ENCODE measurements at places on chromosomes 12 and 14.

DNA sequence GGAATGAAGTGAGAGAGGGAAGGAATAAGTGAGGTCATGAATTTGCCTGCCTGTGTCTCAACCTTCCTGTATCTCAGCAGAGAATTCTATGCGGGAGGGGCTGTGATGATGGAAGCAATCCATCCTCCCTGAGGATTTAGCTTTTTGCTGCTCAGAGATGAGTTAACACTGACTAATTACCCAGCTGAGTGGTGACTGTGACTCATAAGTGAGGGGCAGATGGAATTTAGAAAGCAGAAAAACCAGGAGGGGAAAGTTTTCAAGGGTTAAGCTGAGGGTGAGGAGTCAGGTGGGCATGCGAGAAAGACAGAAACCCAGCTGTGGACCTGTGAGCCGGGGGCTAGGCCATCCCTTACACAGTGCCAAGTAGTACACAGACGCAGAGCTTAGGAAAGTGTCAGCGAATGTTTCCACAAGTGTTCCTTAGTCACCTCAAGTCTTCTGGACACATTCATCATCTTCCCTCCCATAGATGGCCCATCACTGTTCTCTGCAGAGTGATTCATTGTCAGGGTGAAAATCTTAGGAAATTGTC lies 277.9 kb downstream of the IPO8 start:
- DNase-seq: no peak

DNA sequence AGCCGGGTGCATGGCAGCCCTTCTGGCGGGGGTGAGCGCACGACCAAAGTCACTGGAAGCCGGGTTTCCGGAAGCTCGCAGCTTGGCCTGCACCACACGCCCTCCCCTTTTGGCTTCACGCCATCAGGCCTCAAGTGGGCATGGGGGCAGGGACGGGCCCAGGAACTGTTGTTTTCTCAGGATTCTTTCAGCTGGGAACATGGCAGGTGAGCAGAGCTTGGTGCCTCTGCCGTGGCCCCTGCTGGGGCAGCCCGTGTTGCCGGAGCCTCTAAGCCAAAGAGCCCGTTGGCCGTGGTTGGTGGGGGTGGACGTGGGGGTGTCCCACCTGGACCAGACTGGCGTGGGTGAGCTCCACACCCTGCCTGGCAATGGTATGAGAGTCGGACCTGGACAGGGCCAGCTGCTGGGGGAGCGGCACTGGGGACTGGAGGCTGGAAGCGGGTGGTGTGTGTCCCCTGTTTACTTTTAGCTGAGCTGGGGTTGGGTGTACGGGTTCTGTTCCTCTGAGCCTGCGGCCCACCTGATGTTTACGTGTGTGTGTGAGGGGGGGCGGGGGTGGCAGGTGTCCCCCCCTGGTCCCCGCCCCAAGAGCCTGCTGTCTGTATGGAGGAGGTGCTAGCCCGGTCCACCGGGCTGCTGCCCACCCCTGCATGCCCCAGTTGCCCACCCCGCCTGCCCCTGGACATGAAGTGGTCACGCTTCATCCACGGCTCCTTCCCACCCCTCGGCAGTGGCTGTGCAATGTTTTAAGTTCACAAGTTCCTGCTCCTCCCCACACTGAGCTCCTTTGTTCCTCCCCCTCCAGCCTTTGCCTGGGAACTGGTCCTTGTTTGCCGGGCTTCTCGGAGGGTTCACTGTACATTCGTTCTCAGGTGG lies 28.7 kb upstream of the PLD4 start:
- DNase-seq: no peak

- DNase-seq: no peak
Measured at GRCh38 chr12:95304673-95305198, 87.1 kb downstream of the VEZT start.

- DNase-seq: no peak
Measured at GRCh38 chr12:8455727-8456360, at the start of gene CLEC6A. TSS of gene CLEC6A (plus strand) at chr12:8455962. CDS start at chr12:8456112, 150 bp downstream.

DNA sequence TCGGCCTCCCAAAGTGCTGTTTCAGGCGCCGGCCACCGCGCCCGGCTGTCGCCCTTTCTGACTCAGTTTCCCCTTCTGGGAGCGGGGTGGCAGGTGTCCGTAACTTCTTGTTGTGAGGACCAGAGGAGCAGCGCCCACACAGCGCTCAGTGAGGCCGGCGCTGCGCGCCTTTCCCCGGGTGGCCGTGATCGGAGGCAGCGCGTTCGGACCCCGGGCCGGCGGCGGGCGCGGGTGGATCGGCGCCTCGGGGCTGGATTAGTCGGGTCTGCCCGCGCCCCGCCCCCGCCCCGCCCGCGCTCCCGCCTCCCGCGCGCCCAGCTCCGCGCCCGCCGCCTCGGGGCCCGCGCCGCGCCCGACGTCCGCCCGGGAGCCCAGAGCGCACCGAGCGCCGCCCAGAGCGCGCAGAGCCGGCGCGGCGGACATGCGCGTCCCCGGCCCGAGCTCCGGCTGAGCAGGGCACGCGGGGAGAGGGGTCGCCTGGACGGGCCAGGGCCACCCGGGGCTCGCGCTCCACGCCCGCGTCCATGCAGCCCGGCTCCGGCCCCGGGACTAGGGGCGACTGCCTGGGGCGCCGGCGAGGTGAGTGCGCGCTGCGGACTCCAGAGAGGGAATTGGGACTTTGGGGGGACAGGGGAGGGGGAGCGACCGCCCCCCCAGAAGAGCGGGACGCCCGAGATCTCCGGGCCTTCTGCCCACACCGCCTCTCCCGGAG lies 50.6 kb downstream of the LRCOL1 start:
- peak; percentile 56 for DNase-seq

DNA sequence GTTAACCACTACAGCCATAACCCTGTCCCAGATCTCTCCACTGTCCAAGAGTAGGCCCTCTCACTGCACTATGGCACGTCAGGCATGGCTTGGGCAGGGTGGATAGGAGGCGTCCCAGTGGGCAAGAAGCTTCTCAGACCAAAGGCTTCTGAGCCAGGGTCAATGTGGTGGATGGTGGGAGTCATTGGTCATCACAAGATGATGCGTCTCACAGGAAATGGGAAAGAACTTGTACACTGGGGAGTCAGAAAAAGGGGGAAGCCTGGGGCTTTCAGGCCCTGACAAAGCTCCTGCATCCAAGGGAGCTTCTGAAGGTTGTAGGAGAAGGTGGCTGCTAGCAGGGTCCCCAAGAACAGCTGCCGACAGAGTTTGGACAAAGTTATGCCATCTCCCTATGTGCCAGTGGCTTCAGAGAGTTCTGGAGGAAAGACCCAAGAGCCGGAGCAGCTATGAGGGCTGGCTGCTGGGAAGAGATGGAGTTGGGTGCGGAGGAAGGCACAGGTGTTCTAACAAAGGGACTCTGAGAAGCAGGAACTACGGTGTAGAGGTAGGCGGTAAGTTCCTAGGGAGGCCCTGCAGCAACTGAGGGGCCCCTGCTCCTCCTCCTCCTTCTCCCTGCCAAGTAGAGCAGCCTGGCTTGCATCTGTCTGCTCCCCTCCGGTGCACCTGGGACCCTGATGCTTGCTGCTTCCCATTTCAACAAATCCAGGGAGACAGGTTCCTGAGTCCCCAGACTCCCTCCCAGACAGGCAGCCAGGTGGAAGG lies 81.1 kb downstream of the ARL6IP4 start:
- DNase-seq: no peak

- DNase-seq: no peak
Measured at GRCh38 chr12:52526511-52526951, 6.3 kb upstream of the KRT5 start.

DNA sequence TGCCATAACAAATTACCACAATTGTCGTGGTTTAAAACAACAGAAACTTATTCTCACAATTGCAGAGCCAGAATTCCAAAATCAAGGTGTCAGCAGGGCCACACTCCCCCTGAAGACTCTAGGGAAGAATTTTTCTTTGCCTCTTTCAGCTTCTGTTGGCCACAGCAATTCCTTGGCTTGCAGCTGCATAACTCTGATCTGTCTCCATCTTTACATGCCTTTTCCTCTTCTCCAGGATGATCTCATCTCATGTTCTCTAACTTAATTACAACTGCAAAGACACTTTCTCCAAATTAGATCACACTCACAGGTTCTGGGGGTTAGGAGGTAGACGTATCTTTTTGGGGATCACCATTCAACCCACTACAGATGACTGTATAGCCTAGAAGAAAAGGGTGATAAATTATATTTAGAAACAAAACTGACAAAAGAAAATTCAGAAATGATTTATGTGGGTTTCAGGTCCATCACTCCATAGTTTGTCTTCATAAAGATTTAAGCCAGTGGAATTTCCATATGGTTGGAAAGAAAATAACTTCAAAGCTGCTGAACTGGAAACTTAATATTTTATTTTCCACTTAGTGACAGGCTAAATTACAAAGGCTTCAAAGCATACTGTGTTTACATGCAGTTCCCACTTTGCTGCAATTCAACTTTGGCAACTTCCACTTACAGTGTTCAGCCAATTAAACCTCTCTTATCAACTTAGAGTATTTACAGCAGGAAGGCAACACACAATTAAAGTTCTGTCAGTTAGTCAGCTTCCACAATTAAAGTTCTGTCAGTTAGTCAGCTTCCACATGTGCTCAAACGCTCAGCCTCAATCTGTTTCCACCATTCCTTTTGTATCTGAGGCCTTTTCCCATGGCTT lies 213.3 kb downstream of the EPS8 start:
- DNase-seq: no peak

GRCh38 chr14:54440476-54440872 lies 700 bp downstream of the CNIH1 start:
- DNase-seq: no peak

GRCh38 chr12:99521664-99522063 lies 125.9 kb upstream of the GARIN6 start:
- no peak for DNase-seq

DNA sequence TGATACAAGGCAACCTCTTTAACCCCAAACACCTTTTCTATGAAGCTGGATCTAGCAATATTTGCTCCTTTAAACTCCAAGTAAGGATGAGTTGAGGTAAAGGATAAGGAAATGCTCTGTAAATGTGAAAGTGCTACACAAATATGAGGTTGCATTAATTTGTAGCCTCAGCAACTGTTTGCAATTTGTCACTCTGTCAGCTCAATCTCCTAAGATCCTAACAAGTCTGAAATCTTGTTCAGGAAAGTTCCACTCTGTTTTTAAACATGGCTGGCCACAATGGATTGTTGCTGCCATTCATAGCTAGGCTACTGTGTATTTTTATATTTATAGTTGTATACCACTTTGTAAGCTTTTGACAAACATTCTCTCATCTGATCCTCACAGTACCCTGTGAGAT lies 51.3 kb downstream of the SCN8A start:
- DNase-seq: no peak

DNA sequence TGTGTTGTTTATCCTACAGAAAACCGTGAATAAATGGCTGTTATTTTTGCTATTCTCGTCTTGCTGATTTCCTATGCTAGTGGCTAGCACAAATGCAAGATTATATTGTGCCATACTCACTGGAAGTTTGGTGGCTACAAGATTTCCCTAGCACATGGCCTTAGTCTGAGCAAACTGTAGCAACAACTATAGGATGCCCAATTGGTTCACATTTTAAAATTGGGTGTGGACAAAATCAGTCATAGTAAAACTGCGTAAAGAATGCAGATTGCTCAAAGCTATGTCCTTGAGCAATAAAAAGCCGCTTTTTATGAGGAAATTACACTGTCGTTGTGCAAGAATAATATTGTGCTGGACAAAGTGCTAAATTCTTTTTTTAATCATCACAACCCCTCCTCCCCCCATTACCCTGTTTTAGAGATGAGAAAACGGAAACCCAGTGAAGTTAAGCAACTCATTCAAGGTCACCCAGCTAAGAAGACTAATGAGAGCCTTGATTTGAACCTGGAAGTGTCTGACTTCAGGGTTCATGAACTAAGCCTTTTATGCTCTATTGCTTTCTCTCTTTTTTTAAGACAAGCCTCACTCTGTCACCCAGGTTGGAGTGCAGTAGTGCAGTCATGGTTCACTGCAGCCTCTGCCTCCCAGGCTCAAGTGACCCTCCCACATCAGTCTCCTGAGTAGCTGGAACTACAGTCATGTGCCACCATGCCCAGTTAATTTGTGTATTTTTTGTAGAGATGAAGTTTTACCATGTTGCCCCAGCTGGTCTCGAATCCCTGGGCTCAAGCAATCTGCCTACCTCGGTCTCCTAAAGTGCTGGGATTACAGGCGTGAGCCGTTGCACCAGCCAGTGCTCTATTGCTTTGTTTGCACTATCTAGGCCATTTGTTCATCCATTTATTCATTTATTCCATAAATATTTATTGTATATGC lies 73.6 kb downstream of the SRGAP1 start:
- DNase-seq: no peak

DNA sequence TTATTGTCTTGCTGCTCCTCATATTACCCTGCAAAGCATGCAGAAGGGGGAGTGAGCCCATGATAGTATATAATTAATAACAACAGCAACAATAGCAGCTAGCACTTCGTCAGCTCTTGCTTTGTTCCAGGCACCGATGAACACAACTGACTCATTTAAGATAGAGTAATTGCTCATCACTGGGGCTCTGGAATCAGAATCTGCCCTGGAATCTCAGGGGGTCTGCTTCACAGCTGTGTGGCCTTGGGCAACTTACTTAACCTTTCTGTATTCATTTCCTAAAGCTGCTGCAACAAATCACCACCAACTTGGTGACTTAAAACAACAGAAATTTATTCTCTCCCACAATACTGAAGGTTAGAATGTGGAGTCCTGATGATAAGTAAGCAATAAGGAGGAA lies 55.0 kb upstream of the PSMC1 start:
- no peak for DNase-seq

GRCh38 chr12:55686366-55687010 lies 21.2 kb downstream of the ITGA7 start:
- no peak for DNase-seq

GRCh38 chr14:59267046-59267445 lies 78.6 kb downstream of the DAAM1 start:
- DNase-seq: no peak

- no peak for DNase-seq
Measured at GRCh38 chr12:58969237-58969636, 48.9 kb upstream of the LRIG3 start.

- no peak for DNase-seq
Measured at GRCh38 chr14:69852531-69853321, 26.5 kb upstream of the SMOC1 start.

DNA sequence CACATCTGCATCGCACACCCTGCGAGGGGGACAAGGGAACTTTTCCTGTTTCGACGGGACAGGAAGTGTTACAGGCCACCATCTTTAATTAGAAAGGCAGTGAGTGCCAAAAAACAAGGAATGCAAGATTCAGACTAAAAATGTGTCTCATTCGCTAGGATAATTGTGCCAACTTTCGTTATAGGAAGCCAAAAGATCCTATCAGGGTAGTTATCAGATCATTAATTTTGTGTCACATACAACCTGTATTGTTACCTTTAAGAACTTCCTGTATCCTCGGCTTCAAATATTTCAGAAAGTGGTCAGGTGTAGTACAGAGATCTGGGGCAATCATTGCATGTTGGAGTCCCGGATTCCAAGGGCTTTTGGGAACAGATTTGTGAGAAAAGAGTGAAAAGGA lies 19.2 kb upstream of the MGP start:
- no peak for DNase-seq

All from stimulated activated naive CD8-positive, alpha-beta T cell treated with anti-CD3 and anti-CD28 coated beads, Interleukin-15, Interleukin-2, amounts not matched to agents 100 U/mL and 50 U/mL, for 24 hours (primary cell).